IPS-NIHi11 (cell line): ENCODE measurements at places on chromosomes 2 and 18.

DNA sequence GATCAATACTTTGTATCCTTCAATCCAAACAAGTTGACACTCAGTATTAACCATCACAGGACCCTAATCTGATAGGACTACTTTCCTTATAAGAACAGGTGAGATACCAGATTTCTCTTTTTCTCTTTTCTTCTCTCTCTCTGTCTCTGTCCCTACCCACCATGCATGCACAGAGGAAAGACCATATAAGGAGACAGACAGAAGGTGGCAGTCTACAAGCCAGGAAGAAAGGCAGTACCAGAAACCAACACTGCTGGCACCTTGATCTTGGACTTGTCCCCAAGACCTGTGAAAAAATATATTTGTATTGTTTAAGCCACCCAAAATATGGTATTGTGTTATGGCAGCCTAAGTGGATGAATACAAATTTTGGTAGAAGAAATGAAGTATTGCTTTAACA lies 156.2 kb upstream of the KCNH7 start:
- DNase-seq, result no peak

DNA sequence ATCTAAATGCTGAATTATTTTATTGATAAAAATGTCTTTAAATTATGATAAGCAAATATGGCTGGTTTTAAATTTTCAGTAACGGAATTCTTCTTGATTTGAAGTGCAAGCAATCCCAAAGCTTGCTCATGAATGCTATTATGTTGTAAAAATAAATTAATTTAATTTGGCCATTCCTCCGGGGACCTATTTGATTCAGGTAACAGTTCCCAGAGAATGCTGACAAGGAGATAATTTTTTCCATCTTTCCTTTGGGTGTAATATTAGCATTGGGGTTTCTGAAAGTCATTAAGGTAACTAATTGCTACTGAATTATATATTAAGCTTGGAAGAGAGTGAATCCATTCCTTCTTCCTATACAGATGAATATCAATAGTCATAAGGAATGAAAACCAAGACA lies 12.5 kb upstream of the RMDN2 start:
- no peak for DNase-seq

GRCh38 chr2:152304836-152305235 lies 30.1 kb upstream of the FMNL2 start:
- DNase-seq, result no peak

DNA sequence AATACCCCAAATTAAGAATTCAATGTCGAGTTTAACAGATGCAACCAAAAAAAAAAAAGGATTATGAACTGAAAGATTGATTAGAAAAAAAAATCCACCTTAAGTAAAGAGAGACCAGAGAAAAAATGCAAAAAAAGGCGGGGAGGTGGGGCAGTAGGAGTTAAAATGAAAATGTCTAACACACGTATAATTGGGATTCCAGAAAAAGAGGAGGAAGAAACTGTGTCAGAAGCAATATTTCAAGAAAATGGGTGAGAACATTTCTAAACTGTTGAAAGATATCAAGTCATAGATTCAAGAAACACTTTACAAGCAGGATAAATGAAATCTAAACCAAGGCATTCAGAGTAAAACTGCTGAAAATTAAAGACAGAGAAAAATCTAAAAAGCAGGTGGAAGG lies 226.9 kb downstream of the KLHL29 start:
- no peak for DNase-seq

GRCh38 chr2:9206991-9207640 lies 504 bp downstream of the ASAP2 start:
- DNase-seq, result peak; percentile 49

DNA sequence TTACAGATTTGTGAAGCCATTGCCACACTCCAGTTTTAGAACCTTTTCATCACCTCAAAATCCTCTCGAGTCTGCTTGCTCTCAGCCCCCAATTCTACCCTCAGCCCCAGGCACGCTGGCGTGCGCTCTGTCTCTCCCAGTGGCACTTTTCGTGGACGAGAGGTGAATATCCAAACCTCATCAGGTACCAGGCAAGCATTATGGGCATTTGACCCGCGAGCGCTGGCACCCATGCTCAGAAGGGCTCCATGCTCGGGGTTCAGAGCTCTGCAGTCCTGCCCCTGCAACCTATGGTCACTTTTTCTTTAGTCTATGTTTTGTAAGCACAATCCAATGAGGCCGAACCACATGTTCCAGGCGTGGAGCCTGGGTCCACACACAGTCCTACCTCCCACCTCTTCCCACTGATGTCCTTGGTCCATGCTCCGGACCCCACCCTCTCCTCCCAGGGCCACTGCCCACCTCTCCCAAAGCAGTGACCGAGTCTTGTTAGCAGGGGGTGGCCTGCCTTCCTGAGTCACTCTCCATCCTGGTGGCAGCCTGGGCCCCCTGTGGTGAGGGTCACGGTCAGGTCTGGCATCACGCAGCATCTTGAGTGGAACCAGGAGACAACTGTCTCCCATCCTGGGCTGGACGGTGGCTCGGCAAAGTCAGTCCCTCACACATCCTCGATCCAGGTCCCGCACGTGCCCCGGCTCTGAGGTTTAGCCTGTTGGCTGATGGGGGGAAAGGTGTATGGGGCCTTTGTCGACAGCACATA lies 256.9 kb downstream of the NDUFA10 start:
- no peak for DNase-seq

GRCh38 chr18:32868406-32868805 lies 95.6 kb upstream of the KLHL14 start:
- no peak for DNase-seq

DNA sequence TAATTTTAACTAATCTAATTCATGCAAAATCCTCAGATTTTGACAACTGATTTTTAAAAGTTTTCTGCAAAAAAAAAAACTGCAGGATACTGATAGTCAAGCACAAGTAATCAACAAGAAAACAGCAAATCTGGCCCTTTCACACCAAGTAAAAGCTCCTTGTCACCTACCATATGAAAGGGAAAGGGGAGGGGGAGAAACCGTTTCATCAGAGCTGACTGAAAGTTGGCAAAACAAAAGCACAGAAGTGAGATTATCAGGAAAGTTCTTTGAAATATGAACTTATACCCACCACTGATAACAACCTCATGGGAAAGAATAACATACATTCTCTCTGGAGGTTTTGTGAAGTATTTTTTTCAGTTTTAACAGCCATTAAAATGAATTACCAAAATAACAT lies 38.7 kb downstream of the ZNF521 start:
- no peak for DNase-seq

- DNase-seq, result no peak
These were observed 43.8 kb downstream of the CYBRD1 start for GRCh38 chr2:171566057-171566456.

DNA sequence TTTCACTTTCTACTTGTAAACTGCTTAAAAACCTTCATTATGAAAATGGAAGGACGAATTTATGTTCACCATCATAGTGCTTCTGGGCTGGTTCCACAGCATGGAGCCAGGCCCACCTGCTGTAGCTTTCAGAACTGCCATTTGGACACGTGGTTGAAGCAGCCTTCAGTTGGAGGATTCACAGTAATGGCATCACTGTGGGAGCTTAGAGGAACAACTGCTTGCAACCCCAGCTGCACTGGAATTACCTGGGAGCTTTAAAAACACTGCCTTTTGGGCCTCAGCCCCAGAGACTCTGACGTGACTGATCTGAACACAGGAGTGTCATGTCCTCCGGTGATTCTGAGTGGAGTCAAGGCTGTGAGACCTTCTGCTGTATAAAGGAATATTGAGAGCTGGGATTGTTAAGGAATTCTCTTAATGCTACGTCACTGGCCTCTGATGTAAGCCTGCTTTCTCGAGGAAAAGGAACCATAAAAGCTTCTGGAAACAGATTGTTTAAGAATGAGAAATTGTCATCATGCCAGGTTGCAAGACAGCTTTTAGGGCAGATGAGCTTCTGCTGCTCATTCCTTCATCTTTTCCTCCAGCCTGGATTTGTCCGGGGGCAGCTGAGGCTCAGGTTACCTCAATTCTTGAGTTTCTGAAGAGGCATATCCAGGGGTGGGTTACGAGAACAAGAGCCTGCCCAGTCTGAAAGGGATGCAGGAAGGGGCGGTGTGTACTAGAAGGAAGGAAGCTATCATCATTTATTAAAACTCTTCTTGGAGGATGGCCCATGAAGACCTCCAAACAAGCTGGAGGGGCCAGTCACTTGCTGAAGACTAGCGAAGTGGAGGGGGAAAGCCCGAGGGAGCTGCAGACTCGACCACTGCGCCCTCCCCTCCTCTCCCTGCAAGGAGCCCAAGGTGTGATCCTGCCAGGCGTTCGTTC lies 1.3 kb upstream of the IL1R1 start:
- DNase-seq, result no peak

DNA sequence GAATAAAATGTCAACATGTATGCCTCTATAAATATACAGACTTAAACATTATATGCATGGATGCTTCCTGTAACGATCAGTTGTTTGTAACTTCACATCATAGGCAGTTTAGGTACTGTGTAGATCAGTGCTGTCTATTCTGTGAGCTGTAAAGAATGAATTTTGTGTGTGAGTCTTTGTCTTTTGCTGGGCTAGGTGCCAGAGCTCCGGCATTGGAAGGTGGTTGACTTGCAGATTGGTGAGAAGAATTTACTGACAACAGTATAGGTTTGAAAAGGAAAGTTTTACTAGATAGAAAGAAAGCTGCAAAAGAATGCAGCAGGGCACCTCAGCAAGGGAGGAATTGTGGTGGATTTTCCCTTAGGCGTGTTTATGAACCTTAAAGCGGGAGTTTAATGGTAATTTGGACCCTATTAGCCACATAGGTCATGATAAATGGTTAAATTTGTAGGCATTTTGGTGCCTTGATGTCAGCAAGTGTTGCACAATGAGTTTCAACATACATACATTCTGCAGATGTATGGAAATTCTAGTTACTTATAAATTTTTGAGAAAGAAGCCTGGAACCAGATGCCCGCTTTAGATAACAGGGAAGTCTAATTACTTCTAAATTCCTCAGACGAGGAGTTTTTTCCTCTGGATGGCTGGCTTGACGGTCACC lies 6.7 kb upstream of the QPCT start:
- DNase-seq, result no peak

GRCh38 chr2:15355386-15355785 lies 205.7 kb downstream of the NBAS start:
- DNase-seq, result no peak

- no peak for DNase-seq
These were observed 60.9 kb downstream of the AAK1 start for GRCh38 chr2:69582582-69583176.

DNA sequence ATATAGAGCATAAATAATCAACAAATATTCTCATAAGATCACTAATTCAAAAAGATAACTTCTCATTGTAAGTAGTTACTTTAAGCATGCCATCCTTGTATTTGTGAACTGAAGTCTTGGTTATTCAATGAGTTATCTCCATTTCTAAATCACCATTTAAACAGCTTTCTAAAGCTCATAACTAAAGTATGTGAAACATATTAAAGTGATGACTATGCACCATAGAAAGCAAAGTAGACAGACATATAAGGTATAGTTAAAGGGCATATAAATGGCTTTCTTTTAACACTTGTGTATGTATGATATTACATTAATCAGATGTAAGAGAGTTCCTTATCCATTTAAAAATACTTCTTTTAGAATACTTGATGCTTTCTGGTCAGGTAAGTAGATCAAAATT lies 83.5 kb downstream of the IKZF2 start:
- no peak for DNase-seq

GRCh38 chr2:191065785-191066184 lies 51.8 kb upstream of the STAT1 start:
- DNase-seq, result no peak

GRCh38 chr2:203849010-203849409 lies 18.6 kb upstream of the CTLA4 start:
- no peak for DNase-seq

DNA sequence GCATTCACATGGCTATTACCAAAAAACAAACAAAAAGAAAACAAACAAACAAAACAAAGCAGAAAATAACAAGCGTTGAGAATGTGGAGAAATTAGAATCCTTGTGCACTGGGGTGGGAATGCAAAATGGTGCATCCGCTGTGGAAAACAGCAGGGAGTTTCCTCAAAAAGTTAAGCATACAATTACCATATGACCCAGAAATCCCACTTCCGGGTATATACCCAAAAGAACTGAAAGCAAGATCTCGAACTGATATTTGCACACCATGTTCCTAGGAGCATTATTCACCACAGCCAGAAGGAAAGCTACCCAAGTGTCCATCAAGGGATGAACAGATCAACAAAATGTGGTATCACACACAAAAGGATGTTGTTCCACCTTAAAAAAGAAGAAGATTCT lies 17.9 kb upstream of the TEX51 start:
- no peak for DNase-seq
